ENCODE measurements at places on chromosomes 5 and 9.

GRCh38 chr9:19828576-19829109 is 39.8 kb upstream of the SLC24A2 start:
- DNase-seq, result no peak

GRCh38 chr9:706606-707459 is 134.7 kb upstream of the DMRT1 start:
- DNase-seq, result peak; percentile 28

DNA sequence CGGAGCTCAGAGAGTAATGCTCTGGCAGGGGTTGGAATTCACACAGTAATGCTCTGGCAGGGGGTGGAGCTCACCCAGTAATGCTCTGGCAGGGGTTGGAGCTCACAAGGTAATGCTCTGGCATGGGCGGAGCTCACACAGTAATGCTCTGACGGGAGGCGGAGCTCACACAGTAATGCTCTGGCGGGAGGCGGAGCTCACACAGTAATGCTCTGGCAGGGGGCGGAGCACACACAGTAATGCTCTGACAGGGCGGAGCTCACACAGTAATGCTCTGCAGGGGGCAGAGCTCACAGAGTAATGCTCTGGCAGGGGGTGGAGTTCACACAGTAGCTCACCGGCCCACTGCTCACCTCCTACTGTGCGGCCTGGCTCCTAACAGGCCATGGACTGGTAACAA is 47.2 kb upstream of the LPCAT1 start:
- DNase-seq, result no peak

- no peak for DNase-seq
These were observed 1.7 kb downstream of the ENDOG start for GRCh38 chr9:128819716-128820664.

GRCh38 chr5:143446535-143447226 is 43.2 kb upstream of the NR3C1 start:
- no peak for DNase-seq

All from stimulated activated CD4-positive, alpha-beta T cell treated with anti-CD3 and anti-CD28 coated beads, Interleukin-4, amount 100 ng/mL, for 48 hours (primary cell).